M059J (cell line): ENCODE measurements at places on chromosomes 6 and 20. TPM values are rescaled to one million over a fixed set of nuclear protein-coding genes. Genes with fewer than 3 reads are reported as not detected.

GRCh38 chr6:156395276-156395675, 381.9 kb upstream of the ARID1B start:
- DNase-seq, result no peak

DNA sequence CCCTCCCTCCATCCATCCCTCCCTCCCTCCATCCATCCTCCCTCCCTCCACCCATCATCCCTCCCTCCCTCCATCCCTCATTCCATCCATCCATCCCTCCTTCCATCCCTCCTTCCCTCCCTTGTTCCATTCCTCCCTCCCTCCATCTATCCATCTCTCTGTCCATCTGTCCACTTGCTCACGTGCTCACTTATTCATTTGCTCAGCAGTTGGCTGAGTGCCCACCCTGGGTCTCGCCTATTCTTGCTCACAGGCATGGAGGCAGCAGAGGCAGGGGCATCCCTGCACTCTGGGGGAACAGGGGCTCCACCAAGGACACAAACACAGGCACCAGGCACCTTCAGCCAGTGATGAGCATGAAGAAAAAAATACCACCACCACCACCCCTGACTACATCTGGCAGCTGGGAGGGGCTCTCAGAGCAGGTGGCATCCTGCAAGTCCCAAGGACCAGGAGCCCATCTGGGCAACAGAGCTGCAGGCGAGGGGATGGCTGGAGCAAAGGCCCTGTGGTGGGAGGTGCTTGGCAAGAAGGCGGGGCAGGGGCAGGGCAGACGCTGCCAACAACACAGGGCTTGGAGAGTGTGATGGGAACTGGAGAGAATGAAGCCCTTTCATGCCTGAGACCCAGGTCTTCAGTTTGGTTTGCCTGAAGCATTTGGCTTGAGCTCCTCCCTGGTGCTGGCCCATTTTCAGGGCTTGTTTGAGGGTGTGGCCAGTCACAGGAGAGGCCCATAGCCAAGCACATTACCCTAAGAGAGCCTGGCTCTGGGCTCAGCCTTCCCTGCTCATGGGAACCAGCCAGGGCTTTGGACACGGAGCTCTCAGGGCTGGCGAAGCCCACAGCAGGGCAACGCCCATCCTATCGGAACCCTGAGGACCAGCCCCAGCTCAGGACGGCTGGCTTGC, 40.2 kb upstream of the MRGBP start:
- no peak for DNase-seq

DNA sequence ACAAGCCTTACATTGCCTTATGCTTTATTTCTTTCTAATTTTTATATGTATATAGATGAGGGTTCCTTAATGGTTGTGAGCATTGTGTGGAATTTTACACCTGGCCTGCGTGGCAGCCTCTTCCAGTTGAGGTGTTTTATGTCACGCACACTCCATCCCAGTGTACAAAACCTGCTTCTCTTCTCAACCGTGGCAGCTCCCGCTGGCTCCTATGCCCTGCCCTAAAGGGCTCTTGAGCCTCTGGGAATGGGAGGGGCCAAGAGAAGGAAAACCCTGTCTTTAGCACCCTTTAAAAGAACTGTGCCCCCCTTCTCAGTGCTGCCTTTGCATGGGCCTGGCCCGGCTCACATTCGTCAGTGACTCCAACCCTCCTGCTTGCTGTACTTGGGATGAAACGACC, 4.3 kb upstream of the DNAJC5 start:
- no peak for DNase-seq

- no peak for DNase-seq
Observed at GRCh38 chr20:24851346-24852019, 97.6 kb upstream of the CST7 start.

- DNase-seq, result peak; percentile 72
Observed at GRCh38 chr20:56400001-56400640, 7.7 kb downstream of the CSTF1 start.

DNA sequence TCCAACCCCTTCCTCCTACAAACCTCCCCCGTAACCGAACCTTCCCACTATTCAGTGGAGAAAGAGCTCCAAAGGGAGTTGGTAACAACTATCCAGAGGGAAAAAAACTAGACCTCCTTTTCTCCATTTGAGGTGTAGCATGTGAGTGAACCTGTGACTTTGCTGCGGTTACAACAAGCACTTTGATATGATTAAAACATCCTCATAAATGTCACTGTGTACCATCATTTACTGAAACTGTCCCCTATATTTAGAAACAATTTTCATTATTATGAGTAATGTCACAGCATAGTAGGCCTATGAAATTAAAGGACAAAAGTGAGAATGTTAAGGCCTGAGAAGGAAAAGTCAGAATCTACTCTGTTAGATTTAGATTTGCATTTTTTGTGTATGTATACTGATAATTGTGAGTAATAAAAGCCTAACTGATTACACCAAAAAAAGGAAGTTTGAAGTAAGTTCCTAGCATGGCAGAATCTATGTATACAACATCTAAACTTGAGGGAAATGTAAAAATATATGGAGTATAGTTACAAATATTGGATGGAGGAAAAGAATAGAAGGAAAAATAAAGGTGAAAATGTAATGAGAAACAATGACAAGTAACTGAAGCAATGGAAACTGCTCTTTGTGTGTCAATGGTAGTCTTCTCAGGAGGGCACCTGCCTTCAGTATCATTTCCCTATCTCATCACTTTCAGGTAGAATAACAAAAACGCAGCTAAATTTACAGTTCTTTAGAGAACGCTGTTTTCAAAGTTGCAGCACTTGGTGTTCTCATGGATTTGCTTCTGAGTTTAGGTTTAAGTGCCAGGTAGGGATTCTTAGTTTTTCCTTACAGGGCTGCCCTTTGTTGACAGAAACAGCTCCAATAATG, 145.9 kb downstream of the IMPG1 start:
- DNase-seq, result no peak

GRCh38 chr6:150099546-150099945, 30.6 kb upstream of the ULBP3 start:
- no peak for DNase-seq

GRCh38 chr6:64723327-64724058, 983.5 kb downstream of the EYS start:
- DNase-seq, result no peak

DNA sequence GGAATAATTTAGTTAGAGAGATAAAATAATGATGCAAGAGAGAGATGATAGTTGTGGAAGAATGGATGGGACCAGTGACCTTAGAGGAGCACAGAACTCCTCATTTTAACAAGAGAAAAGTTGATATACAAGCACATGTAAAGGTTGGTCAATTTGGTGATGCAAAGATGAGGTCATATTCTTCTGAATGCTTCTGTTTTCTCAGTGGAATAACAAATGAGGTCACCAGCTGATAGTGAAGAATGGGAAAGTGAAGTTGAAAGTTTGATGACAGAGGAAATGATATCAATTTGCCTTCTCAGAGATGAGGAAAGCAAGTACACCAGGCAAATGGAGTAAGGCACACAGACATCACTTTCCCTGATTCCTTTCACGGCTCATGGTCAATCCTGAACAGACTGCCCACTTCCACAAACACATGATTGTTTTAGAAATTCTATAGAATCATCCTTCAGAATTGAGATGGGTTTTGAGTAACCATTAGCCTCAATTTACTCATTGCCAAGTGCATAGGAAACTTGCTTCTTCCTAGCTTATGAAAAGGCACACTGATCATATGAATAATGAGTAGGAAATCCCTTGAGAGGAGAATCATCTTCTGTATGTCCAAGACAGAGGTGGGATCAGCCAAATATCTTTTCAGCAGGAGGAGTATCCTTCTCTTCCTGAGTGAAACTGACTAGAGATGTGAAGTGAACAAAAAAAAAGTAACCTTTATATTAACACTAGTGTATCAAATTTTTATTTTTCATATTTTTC, 82.4 kb upstream of the TCF21 start:
- no peak for DNase-seq

DNA sequence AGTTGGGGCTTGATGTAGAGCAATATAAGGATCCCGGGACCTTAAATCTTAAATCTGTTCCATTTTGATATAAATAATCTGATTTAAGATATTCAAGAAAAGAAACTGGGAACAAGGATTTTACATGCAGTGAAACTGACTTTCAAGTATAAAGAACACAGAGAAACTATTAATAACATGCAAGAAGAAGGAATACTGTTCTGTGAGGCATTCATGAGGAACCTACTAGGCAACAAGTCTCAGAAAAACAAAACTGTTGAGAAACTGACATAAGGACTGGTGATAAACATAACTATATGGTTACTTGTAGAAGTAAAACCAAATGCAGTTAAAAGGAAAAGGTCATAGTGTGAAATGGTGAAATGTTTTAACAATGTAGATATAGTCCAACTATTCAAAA, 15.8 kb downstream of the HDDC2 start:
- DNase-seq, result no peak

GRCh38 chr6:43946641-43947363, 176.8 kb downstream of the VEGFA start:
- DNase-seq, result no peak

GRCh38 chr20:38209736-38210405, 44.8 kb upstream of the TGM2 start:
- DNase-seq, result peak; percentile 74

- DNase-seq, result peak; percentile 5
Observed at GRCh38 chr20:16191496-16191895, 381.8 kb downstream of the KIF16B start.

GRCh38 chr6:39231521-39232243, 2.4 kb upstream of the KCNK5 start:
- DNase-seq, result no peak

DNA sequence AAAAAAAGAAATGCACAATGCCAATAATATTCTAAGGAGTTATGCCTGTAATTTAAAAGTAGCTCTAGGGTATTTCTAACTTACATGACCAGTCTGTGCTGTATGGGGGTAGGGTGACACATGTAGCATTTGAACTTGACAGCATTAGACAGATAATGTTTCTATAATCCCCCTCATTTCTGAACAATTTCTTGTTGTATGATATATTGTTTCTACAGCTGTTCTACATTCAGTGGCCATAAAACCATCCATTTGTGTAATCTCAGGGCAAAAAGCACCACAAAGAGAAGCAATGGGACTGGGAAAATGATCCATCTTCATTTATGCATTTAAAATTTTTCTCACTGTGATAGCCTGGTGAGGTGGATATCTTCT, 767.8 kb downstream of the TFAP2A start:
- DNase-seq, result no peak

Gene LSM14B
- total RNA-seq, result 46.5 and 60.4 TPM in 2 replicates

Gene MPC1
- 42.3 and 46.1 TPM in 2 replicates for total RNA-seq

Gene PDE7B
- total RNA-seq, result 3.5 and 3.6 TPM in 2 replicates

Gene FKBP1C
- 1.1 and 1.8 TPM in 2 replicates for total RNA-seq

Gene PTCRA
- total RNA-seq, result not detected in 2 replicates

Gene SLC17A4
- total RNA-seq, result not detected in 2 replicates

Gene BPIFB1
- not detected in 2 replicates for total RNA-seq

Gene HLA-DRB5
- total RNA-seq, result not detected in 2 replicates

Gene PRDM1
- total RNA-seq, result 8.0 and 14.8 TPM in 2 replicates

Gene MATN4
- not detected in 2 replicates for total RNA-seq

Gene TBX18
- not detected in 2 replicates for total RNA-seq

Gene EFCAB8
- not detected in 2 replicates for total RNA-seq
